ENCODE measurements at places on chromosomes 11 and 22.
A peak's percentile ranks its signal among the peaks of the same experiment; 100 is the strongest.

- no peak for DNase-seq
Observed at GRCh38 chr11:34749666-34750659, 129.1 kb downstream of the EHF start.

GRCh38 chr11:118910309-118911112 is 15.2 kb downstream of the BCL9L start:
- peak; percentile 88 for DNase-seq

GRCh38 chr11:78376858-78377257 is 40.8 kb downstream of the GAB2 start:
- DNase-seq, result no peak

DNA sequence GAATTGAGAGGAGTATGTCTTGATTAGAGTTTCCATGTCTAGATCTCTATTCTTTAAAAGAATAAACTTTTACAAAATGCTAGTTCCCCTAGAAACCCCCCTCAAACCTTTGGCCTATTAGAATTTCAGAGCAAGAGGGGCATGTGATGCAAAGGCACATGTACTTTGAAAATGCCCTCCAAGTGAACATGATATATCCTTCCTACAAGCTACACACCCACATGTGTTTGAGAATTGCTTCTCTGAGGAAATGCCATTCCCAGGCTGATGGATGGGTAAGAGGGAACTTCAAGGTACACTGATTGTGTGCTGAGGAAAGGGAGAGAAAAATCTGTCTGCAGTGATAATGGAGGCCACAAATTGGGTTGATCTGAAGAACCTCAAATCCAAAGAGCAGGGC is 59.5 kb upstream of the PSMA1 start:
- DNase-seq, result no peak

DNA sequence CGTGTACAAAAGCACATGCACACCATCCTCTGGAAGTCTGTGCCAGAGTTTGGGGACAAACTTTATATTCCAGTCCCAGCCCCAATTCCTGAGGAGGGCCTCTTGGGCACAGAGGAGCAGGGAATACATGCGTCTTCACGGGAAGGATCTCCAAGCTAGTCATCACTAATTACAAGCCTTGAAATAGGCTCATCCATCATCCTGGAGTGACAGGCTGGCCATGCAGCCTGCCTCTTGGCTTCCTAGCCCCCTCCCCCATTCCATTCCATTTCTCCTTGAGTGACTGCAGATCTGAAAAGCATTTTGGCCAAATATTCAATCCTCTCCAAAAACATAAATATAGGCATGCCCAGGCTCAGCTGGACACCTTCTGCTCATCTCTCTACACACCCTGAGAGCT is 24.8 kb downstream of the SERPING1 start:
- no peak for DNase-seq

DNA sequence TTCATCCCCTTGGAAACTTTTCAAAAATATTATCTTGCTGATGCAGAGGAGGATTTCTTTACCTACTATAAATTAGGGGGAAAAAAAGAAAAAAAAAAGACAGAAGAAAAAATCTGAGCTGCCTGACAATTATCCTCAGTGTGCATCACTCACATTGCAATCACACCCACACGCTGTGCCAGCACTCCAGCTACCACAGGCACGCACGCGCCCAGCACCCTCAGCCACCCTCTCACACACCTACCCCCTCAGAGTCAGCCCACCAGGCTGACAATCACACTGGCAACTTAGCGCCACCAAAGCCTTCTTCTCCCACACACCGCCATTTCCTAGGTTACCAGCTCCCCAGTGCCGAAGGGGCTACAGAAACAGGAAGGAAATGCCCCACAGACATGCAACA is 236.1 kb downstream of the KCNA4 start:
- DNase-seq, result peak; percentile 85

- DNase-seq, result no peak
Observed at GRCh38 chr11:9455722-9456121, 5.1 kb upstream of the ZNF143 start.

GRCh38 chr22:31818481-31819392 is 64.9 kb downstream of the DEPDC5 start:
- DNase-seq, result no peak

DNA sequence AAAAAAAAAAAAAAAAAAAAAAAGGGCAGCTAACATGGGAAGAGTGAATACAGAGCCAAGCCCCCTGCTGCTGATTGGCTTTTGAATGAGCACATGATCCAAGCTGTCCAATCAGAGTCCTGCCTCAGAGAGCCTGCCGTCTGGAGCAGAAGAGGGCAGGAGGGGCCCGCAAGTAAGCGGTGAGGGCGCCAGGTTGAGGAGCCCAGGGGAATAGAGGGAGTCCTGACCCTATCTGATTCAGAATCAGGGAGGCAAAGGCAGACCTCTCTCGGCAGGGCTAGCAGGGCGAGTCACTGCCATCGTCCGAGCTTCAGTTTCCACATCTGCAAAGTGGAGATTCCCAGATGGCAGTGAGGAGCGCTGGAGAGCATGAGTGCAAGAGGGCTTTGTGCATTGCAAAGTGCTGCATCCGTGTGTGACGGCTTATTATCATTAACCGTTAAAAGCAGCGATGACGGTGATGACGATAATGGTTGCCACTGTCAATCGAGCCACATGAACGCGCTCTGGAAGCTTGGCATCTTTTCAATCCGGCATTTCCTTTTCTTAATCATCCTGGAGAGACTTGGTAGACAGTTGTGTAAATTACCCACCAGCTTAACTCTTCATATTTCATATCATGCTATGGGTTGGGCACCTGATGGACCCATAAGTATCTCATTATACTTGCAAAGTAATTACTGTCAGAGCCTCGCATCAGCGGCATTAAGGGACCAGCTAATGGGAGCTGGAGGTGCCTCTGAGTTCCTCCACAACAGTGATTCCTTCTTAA is 68.6 kb upstream of the ATXN10 start:
- DNase-seq, result no peak
